NCI-H1105 (cell line): ENCODE measurements at places on chromosomes 12 and 14.

GRCh38 chr14:54572316-54572715 lies 5.4 kb downstream of the SAMD4A start:
- peak; percentile 4 for DNase-seq

- DNase-seq, result no peak
These were observed 46.1 kb upstream of the PPP2R5C start for GRCh38 chr14:101715210-101716076.

GRCh38 chr12:53749986-53750811 lies 1.6 kb downstream of the CISTR start:
- no peak for DNase-seq

- no peak for DNase-seq
These were observed 54.0 kb downstream of the TSPAN9 start for GRCh38 chr12:3131129-3131528.

DNA sequence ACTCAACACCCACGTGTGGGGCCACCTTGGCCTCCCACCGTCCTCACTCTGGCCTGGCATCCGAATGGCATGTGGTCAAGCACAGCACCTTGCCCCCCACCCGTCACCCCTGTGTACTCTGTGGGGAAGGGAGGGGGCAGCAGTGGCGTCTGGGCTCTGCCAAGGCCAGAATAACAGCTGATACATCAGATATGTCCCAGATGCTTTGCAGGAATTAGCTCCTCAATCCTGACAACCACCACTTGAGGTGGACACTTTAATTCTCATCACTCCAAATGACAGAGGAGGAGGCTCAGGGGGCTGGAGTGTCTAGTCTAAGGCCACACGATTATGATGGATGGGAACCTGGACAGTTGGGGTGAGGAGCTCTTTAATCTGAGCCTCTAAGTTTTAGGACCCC lies 1.7 kb upstream of the KRT80 start:
- DNase-seq, result no peak

DNA sequence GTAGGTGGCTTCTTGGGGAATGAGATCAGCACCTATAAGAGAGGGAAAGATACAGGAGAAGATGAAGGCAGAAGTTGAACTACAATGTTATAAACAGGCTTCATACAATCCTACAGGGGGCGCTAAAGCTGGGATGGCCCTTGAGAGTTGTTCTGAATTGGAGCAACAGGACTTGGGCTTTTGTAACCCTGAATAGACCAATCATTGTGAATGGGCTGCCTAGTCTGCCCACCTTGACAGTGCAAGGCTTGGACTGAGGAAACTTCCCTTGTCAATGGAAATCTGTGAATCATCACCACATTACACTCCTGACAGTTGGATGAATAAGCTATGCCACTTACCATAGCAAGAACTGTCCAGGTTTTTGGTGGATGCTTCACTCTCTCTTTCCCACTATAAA lies 306.1 kb downstream of the KCNC2 start:
- DNase-seq, result no peak
